ENCODE measurements at places on chromosomes 6 and 20.

DNA sequence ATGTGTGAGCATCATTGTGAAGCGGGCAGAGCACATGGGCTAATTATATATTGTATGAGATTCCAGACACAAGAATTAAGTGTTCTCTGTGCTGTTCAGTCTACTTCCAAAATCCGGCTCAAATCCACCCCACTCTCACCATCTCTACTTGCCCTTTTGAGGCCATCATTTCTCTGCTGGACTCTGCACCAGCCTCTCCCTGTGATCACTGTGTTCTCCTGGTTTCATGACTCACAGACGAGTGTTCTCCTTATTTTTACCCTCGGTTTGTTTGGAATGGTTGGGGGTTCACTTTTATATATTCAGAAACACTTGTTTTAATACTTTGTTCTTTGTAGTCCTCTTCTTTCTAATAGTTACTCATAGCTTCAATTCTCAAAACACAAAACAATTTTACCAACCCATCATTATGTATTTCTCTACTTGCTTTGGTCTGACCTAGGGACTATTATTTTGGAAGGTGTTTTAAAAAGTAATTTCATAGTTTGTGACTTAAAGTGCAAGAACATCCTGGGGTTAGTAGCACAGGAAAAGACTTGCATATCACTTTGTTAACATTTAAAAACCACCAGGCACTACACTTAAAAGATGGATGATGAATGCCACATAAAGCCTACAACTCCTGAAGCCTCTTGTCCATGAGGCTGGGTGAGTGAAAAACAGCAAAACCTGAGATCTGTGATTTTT, 82.7 kb downstream of the UST start:
- DNase-seq = no peak

DNA sequence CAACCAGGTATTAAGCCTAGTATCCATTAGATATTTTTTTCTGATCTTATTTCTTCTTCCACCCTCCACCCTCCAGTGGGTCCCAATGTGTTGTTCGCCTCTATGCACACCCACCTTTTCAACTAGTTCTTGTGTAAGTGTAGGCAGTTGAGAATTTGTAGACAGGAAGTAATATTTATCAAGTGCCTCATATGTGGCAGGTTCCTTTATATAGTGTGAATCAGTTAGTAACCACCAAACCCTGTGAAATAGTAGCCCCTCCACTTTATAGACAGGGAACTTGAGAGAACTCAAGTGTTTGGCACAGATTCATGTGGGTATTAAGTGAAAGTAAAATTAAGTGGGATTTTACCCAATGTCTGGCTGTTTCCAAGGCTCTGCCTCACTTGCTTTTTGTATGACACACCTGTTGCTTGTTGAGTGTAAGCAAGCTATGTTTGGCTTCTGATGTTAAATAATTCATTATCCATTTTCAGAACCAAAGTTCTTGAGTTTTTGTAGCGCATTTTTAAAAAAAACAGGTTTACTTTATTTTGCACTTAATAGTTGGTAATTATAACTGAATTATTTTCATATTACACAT, 24.8 kb downstream of the AFDN start:
- DNase-seq = no peak

- no peak for DNase-seq
These were observed 117.1 kb upstream of the EEF1E1 start for GRCh38 chr6:8219352-8219943.

DNA sequence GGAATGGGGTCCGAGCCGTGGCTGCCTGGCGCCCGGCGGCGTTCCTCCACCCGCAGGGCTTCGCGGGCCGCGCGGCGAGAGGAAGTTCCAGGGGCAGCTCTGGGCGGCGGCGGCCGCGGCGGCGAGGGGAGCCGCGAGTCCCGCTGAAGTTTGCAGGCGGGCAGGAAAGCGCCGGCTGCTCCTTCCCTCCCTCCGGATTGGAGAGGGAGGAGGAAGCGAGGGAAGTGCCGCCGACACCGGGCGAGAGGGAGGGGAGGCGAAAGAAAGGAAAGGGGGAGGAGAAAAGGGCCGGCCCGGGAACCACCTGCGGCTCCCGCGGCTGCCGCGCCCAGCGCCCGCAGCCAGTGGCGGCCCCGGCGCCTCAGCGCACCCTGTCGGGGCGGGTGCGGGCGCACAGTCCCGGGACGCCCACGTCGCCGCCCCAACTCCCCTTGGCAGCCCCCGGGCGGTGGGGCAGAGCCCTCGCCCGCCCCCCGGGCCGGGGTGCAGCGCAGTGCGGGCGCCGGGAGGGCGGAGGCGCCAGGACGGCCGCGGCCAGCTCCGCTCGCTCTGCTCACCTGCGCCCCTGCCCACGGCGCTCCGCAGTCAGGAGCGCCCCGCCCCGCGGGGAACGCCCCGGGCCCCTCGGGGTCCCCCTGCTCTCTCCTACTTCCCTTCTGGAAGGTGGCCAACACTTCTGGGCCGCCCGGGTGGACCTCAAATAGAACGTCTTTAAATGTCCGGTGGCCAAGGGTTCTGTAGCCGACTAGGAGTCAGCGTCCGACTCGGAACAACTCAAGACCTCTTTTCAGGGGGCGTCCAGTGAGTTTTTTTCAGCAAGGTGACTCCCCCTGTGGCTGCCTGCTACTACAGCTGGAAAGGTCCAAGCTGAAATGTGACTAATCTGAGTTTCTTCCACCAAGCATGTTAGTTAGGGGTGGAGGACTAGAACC, 80.3 kb upstream of the CCDC28A start:
- DNase-seq = peak; percentile 62

DNA sequence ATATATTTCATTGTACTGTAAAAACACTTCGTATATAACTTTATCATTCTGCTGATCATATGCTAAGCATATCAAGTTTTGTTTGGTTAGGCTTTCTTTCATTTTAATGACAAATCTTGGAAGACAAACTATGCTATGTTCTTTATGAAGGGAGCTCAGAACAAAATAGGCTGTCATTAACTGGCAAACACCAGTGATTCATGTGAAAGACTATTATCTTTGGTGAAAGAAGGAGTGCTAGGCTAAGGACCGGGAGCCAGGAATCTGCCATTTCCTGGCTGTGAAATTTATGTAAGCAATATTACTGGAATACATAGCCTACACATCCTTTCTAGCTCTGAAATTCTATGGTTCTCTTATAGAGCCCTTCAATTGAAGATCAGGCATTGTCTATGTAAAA, 136.2 kb upstream of the CCN2 start:
- no peak for DNase-seq

GRCh38 chr6:158010591-158011477, 29.2 kb downstream of the SYNJ2 start:
- no peak for DNase-seq

GRCh38 chr20:55579802-55580201, 425.5 kb downstream of the CBLN4 start:
- DNase-seq = no peak

- DNase-seq = no peak
These were observed 192.6 kb upstream of the GGTLC1 start for GRCh38 chr20:24181151-24181550.

- no peak for DNase-seq
These were observed 11.9 kb upstream of the NSFL1C start for GRCh38 chr20:1478566-1478965.

DNA sequence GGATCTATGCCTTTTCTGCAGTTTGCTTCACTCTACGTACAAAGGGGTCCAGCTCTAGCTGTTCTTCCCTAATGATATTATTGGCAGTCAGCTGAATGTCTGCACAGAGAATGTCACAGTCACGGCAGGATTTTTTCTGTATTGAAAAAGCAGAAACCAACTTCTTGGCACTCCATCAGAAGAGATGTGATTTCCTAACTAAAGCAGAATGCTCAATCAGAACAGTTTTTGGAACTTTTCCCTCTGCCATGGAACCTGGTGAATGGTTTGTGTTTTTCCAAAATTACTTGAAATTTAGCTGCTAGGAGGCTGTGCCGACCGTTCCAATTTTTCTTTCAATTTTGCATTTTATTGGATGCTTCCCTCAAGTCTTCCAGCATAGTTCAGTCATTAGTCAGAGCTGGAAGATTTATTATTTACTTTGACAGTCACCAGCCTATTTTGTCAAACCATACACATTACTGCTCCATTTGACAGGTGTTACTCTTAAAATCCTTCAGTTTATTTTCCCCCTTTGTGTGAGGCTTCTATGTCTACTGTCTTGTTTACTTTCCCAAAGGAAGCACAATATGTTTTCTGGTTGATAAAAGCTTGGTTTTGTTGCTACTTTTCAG, 259.6 kb upstream of the EPHA7 start:
- no peak for DNase-seq

GRCh38 chr20:19833395-19833794, 75.3 kb downstream of the RIN2 start:
- no peak for DNase-seq

DNA sequence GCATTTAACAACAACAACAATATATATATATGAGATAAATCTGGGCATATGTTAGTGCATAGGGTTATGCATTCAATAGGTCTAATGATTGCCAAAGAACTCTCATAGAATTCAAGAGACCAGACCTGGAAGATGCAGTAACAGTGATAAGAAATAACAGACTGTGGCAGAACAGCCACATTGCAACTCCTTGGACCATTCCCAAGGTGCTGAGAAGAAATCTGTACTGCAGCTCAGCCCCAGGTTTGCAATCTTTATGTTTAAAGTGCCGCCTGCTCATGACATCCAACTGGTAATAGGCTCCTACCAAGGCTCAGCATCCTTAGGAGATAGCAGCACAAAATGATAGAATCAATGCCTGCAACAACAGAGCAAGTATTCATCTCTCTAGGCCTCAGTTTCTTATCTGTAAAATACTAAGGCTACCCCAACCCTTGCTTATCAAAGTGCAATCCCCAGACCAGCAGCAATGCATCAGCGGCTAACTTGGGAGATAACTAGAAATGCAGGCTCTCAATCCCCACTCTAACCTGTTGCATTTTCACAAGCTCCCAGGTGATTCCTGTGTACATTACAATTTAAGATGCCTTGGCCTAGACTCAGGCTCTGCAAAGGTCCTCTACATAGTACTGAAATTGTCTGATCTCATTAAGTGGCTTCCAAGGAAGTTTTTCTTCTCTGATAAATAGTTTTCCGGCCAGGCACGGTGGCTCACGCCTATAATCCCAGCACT, 30.6 kb upstream of the PIM1 start:
- DNase-seq = no peak

DNA sequence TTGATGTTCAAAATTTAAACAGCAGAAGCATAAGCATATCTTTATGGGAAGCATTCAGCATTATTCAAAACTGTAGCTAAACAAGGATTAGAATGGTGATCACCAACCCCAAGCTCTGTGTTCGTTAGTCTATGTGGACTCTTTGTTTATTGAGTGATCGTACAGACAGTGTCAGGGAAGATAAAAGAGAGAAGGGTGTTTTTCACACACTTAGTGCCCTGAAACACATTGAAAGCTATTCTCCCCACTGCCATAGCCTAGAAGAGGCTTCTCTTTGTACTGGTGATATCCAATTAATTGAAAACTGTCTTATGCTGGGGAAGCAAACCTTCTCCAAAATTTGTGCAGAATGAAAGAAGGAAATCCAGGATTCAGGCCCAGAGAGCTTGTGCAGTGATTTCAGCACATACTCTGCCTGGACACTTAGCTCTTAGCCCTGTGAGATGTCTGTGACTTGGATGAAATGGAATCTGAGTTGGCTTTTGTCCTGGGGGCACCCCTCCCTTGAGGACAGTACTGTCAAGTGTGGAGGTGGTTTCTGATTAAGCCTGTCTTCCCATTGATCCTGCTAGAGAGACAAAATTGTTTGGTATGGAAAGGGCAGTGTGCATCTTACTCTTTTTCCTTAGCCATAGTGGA, 125.7 kb upstream of the MTHFD1L start:
- no peak for DNase-seq

DNA sequence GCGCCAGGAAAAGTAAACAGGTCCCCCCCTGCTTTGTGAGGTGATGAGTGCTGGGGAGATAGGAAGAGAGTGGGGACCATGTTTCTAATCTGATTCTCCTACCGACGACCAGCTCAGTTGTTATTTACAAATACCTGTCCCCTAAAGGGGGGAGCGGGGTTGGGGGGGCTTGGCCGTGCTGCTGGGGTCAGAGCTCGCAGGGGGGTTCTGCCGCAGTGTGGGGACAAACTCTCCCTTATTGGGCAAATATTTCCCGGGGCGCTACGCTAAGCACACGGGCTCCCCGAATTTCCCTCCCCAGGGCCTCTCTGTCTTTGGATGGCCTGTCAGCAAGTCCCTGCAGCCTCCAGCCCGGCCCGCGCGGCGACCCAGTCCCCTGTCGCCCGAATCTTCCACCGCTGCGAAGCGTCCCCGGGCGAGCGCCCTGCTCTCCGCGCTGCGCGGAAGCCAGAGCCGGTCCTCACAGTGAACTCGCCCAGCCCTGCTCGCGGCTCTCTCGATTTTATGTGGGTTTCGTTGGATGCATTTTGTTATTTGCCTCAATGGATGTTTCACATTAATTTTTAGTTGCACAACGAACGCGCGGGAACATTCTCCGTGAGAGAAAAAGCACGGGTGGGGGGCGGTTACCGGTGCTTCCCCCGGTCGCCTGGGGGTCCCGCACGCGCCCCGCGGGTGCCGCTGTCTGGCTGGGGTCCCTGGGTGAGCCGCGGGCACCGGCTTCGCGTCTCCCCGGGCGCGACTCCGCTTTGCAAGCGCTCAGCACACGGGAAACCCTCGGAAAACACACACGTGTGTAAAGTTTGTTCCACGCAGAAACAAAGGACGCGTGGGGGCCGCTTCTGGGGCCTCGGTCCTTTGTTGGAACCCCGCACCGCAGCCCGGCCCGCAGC, 1.5 kb upstream of the STX16 start:
- DNase-seq = no peak

GRCh38 chr6:47439348-47439668, 38.3 kb upstream of the CD2AP start:
- no peak for DNase-seq

DNA sequence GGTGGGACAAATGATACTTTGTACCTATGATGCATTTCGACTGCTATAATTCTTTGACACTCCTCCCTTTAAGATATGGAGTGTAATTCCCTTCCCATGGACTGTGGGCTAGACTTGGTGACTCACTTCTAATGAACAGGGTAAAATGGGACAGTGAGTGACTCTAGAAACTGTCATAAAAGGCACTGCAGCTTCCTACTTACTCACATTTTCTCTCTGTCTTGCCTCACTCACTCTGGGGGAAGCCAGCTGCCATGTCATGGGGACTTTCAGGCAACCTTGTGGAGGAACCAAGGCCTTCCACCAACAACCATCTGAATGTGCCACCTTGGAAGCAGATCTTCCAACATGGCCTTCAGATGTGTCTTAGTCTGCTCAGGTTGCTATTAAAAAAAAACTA, 12.9 kb upstream of the GFOD1 start:
- DNase-seq = no peak

- DNase-seq = no peak
These were observed 5.5 kb downstream of the CDH4 start for GRCh38 chr20:61257611-61258010.

GRCh38 chr6:11094941-11095340, 1.3 kb downstream of the SMIM13 start:
- no peak for DNase-seq

All from NCI-H510A (cell line).